Nephron progenitor cell (in vitro differentiated cells): ENCODE measurements at places on chromosomes 11 and 22.

- DNase-seq = no peak
Observed at GRCh38 chr11:64791781-64792291, 11.2 kb downstream of the MAP4K2 start.

DNA sequence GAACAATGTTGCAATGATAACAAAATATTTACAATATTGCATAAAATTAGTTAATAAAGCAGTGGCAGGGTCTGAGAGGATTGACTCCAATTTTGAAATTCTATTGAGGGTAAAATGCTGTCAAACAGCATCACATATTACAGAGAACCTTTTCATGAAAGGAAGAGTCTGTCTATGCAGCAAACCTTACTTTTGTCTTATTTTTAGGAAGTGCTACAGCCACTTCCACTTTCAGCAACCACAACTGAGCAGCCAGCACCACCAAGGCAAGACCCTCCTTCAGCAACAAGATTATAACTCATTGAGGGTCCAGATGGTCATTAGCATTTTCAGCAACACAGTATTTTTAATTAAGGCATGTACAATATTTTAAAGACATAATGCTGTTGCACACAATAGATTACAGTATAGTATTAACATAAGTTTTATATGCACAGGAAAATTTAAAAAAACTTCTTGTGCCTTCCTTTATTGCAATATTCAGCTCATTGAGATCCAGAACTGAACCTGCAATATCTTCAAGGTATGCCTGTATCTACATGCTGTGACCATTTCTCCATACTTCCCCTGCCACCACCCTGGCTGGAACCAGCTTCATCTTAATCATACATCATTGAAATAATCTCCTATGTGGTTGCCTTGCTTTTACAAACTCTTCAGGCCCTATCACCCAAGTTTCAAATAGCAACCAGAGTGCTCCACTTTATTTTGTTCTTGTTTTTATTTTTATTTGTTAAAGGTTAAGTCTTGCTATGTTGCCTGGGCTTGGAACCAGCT lies 711.2 kb downstream of the KCNA4 start:
- DNase-seq = no peak

DNA sequence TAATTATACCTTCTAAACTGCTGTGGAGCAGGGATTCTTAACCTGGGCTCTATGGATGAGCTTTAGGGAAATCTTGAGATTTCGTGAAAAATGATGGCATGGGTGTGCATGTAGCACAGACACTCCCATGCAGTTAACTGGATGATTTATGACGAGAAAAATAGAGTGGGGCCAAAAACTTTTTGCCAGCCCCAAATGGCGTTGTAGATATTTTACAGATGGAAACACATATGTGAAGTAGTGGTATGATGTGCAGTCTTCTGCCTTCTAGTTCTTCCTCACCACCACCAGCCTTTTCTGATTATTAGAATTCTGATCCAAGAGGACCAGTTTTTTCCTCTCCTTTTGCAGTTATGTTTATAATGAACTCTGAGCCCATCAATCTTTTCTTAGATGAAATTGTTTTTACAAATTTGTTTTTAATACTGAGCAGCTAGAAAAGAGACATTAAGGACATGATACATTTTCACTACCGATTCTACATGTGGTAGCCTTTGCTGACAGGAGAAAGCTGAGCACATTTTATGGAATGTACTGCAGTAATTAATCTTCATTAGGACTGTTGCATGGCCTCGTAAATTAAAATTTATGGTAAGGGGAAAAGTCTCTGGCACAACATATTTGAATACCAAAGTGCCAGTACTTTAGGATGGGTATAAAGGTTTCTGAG lies 261.4 kb downstream of the DDX10 start:
- DNase-seq = no peak

- DNase-seq = no peak
Observed at GRCh38 chr22:30021881-30022619, 58.2 kb upstream of the HORMAD2 start.

- no peak for DNase-seq
Observed at GRCh38 chr11:472272-472671, 22.2 kb downstream of the PTDSS2 start.

- no peak for DNase-seq
Observed at GRCh38 chr11:882596-882995, 28.0 kb downstream of the CHID1 start.

GRCh38 chr11:119722281-119722794 lies 6.7 kb downstream of the NECTIN1 start:
- DNase-seq = no peak

DNA sequence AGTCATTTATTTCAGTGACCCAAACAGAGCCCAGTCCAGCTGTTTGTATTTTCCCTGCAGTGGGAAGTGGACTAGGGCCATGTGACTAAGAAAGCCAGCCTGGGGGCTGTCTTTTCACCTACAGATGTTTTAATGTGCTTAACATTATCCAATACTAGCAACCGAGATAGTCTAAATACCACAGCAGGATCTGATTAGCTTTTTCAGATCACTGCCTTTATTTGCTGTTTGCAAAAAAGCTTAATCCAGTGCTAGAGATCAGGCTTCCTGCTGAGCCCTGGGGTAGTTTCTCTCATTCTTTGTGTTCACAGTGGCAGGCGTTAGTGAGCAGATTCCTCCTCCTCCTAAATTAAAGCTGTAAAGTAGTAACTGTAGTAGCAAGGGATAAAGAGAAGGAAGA lies 35.0 kb downstream of the ZC3H12C start:
- peak; percentile 3 for DNase-seq

GRCh38 chr11:124899383-124900145 lies 1.9 kb upstream of the ROBO4 start:
- no peak for DNase-seq

GRCh38 chr11:16279524-16279923 lies 76.8 kb downstream of the SOX6 start:
- DNase-seq = no peak

- peak; percentile 20 for DNase-seq
Observed at GRCh38 chr11:11789735-11790369, 51.9 kb upstream of the USP47 start.

GRCh38 chr11:67421430-67422031 lies 6.1 kb downstream of the CARNS1 start:
- DNase-seq = no peak

DNA sequence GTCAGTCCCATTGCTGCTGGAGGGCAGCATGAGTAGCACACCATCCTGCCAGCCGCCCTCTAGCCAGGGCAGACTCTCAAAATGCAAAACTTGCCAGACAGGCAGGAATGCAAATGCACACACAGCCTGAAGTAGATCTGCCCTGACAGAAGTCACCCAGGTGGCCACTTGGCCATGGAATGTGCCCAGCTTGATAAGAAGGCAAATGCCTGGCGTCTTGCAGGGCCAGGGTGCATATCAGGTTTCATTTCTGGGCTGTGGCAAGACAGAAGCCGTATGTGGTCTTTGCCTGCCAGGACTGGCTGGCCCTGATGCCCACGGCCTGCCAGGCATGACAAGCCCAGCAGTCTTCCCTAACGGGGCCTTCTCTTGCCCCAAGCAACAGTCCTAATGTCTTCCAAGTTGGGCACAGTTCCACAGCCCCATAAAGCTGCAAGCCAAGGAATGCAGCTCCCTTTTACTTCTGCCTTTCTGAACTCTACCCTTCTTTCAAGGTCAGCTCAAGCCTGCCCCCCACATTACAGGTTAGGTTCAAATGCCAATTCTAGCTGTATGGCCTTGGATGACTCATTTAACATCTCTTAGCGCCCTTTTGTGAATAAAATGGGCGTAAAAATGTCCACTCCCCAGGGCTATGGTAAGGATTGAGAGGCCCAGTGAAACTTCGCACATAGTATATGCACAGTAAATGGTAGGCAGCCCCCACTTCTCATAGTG lies 29.7 kb downstream of the POU2AF3 start:
- no peak for DNase-seq

GRCh38 chr11:126363706-126364248 lies 8.3 kb downstream of the ST3GAL4 start:
- DNase-seq = no peak

- peak; percentile 69 for DNase-seq
Observed at GRCh38 chr11:110295531-110296225, 736 bp downstream of the RDX start.

DNA sequence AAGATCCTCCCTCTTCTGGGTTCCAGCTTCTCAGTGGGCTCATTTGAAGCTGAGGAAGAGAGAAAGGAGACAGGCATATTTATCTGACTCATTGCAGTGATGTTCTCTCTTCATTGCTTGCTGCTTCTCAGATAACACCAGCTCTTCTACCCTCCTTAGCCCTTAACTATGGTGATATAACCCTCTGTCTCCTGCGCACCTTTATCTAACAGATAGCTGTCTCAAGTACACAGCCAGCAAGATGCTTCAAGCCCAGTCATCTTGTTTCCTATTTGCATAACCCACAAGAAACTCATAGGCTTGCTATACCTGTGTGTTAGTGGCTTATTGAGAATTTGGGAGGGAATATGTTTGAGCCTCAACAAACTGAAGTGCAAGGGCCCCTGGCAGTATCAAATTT lies 12.6 kb downstream of the PRSS23 start:
- DNase-seq = no peak

DNA sequence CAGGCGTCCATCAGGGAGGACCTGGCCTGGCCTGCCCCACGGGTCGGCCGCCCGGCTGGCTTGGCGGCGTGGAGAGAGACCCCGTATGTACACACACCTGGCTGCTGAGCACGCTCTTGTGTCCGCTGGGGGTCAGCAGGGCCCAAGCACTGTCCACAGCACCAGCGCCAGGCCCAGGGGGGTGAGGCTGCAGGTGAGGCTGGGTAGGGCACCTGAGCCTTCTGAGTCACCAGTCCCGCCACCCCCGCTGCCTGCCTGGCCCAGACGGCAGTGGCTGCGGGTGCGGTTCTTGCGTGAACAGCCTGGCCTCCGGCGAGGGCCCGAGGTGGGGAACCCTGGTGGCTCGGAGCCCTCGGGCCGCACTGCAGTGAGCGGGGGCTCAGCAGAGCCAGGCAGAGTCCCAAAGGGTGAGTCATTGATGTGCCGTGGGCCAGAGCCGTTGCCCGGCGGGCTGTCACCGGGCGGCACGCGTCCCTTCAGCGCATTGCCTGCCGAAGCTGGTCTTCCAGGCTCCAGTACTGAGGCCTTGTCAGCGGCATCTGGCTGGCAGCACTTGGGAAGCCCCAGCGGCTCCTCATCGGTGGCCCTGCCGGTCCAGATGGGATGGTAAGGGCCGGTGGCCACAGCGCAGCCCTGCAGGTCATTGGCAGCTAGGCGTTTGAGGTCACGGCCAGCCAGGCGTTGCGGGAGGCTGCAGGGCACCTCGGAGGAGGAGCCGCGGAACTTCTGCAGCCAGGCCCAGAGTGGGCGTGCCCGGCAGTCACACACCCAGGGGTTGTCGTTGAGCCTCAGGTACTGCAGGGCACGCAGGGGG lies 26.3 kb downstream of the RTN4R start:
- no peak for DNase-seq

DNA sequence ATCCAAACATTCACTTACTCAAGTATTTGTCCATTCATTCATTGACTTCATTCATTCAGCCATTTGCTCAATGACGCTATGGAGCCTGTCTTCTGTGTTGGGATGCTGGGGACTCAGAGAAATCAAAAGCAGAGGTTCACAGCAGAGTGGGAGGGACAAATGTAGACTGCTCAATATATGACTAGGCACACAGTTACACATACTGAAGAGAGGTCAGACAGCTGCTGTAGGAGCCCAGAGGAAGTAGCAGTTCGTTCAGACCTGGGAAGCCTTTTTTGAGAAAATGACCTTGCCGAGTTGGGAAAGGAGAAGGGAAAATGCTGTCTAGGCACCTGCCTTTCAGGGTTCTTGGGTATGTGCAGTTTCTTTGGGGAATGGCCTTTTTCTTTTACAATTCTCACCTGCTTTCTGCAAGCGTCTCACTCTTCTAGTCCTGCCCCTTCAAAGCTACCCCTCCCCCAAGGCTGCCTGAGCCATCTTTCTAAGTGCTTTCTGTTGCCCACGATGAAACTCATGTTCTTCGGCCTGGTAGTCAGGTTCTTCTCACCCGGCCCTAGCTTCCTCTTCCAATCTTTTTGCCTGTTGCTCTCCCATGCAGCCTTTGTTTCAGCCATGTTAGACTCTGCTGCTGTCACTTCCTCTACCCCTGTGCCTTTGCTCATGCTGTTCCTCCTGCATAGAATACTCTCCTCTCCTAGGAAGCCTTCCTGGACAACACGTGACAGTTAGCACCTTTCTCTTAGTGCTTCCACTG lies 4.2 kb upstream of the UVRAG start:
- no peak for DNase-seq

DNA sequence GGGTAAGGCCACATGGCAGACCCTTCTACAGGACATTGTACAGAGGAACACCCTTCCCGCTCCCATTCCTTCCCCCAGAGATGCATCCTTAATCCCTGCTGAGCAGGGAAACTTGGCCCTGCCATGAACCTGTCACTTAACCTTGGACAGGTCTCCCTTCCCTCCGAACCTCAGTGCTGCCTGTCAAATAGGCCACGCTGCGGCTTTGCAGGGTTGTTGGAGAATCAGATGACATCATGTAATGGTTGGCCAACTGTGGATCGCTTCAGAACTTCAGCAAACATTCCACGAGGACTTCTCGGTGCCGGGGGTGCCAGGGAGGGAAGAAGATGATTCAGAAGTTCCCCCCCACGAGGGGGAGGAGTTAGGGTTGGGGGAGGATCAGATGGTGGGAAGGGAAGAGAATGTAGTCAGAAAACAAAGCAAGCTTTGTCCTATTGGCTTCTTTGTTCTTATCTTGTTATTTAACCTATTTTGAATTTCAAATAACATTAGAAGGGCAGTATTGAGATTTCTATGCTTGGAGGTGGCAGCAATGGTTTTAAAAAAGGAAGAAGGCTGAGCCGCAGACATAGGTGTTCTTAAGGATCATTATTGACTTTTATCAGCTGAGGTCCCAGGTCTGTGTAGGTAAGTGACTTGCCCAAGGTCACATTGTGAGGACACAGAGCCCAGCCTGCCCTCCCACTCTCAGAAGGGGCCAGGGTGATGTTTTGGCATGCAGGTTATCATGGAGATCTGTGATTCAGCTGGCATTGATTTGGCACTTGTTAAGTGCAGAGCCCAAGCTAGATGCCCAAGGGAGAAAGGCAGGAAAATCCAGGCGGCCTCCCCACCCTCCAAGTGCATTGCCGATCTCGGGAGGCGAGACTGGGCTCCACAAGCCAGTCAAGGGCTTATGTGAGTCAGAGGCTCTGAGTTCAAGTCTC lies 3.1 kb downstream of the CDC42EP1 start:
- DNase-seq = peak; percentile 21

GRCh38 chr22:39991159-39991860 lies 3.4 kb upstream of the FAM83F start:
- DNase-seq = no peak

GRCh38 chr11:37558619-37559210 lies 960.7 kb upstream of the RAG2 start:
- DNase-seq = no peak

GRCh38 chr11:121426476-121427399 lies 25.4 kb upstream of the SORL1 start:
- peak; percentile 73 for DNase-seq
